Activated CD8-positive, alpha-beta memory T cell treated with anti-CD3 and anti-CD28 coated beads for 1 hour (primary cell): ENCODE measurements at places on chromosomes 5 and 9.

DNA sequence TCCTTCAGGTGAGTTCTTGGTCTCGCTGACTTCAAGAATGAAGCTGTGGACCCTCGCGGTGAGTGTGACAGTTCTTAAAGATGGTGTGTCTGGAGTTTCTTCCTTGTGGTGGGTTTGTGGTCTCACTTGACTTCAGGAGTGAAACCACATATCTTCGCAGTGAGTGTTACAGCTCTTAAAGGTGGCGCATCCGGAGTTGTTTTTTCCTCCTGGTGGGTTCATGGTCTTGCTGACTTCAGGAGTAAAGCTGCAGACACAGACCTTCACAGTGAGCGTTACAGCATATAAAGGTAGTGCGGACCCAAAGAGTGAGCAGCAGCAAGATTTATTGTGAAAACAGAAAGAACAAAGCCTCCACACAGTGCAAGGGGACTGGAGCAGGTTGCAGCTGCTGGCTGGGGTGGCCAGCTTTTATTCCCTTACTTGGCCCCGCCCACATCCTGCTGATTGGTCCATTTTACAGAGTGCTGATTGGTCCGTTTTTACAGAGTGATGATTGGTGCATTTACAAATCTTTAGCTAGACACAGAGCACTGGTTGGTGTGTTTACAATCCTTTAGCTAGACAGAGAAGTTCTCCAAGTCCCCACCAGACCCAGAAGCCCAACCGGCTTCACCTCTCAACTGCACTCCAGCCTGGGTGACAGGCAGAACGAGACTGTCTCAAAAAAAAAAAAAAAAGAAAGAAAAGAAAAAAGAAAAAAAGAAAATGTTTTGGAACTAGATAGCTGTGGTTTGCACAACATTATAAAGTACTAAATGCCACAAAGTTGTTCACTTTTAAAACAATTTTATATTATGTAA, 9.1 kb upstream of the ERMP1 start:
- DNase-seq: peak; percentile 31

DNA sequence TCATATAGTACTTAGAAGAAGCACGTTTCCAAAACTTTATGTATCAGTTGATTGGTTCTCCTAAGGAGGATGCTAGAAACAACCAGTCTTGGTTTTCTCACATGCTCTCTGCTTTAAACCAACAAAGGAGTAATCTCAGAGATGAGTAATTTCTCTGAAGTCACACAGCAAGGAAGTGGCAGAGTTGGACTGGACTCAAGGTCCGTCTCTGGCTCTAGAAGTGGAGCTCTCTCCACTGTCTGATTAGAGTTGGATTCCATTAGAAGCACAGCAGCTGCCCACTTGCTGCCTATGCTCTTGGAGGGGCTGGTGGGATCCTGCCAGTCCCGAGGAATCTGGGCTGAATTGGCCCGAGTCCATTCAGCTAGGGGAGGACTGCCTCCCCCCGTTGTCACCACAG, 21.0 kb downstream of the RALGPS1 start:
- no peak for DNase-seq

- DNase-seq: no peak
Observed at GRCh38 chr5:19577882-19578281, 410.1 kb downstream of the CDH18 start.

- DNase-seq: no peak
Observed at GRCh38 chr9:132008184-132008803, 71.4 kb downstream of the MED27 start.

GRCh38 chr9:20623021-20623747, 885 bp upstream of the MLLT3 start:
- peak; percentile 37 for DNase-seq

DNA sequence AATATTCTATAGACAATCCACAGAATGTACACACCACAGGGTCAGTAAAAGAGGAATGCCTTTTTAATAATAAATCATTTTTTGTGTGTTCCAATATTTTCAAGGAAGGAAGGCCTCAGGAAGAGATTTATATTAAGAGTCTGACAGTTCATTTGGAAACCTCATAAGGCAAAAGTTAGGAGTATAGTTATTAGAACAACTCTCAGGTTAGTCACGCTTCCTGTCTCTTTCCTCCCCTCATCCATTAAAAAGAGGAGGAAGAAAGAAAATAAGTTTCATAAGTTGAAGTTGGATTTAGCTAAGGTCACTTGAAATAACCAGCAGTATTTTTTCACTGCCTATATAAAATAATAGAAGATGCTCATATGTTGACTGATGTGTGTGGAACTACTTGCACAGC, 863.2 kb downstream of the PTPRD start:
- DNase-seq: no peak

GRCh38 chr5:34708777-34709176, 52.6 kb downstream of the RAI14 start:
- DNase-seq: no peak

DNA sequence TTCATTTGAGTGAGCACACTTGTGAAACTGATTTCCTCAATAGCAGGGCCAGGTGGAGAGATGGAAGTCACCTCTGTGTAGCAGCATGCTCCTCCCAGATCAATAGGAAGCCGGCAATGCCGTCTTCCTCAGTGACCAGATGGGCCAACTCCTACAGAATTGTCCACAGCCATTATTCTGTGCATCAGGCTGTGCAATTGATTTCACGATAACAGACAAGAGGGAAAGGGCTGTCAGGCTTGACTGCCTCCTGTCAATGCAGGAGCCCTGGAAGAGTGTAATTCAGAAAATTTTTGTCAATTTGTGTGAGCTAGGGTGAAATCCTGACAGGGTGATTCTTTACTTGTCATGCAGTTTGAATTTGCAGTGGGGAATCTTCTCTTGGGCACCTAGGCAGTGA, 838.4 kb upstream of the NUDT12 start:
- DNase-seq: no peak

GRCh38 chr9:109852556-109852955, 72.6 kb downstream of the PALM2AKAP2 start:
- DNase-seq: no peak

DNA sequence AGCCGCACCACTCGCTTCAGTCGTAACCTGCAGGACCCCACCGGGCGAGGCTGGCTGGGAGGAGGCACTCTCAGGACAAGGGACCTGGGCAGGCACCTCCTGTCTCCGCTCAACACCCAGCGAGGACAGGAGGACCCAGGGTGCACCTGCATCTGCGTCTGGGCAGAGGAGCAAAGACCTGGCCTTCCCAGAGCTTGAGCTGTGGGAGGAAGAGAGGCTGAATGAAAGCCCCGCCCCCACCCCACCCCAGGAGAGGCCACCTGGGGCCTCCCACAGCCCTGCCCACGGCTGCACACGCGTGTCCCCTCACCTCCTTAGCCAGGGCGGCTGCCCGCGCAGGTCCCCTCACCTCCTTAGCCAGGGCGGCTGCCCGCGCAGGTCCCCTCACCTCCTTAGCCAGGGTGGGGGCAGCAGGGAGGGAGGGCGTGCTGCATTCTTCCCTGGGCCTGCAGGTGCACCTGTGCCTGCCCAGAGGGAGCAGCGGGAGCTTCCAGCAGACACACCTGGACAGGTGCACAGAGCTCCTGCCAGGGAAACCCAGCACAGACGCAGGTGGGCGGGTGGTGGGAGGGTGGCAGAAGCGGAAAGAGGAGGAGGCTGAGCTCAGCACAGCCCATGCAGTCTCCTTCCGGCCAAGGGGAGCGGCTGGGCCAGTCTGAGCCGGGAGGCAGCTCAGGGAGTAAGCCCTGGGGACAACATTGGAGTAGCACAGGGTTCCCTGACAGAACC, 18.5 kb upstream of the SLC12A7 start:
- no peak for DNase-seq

DNA sequence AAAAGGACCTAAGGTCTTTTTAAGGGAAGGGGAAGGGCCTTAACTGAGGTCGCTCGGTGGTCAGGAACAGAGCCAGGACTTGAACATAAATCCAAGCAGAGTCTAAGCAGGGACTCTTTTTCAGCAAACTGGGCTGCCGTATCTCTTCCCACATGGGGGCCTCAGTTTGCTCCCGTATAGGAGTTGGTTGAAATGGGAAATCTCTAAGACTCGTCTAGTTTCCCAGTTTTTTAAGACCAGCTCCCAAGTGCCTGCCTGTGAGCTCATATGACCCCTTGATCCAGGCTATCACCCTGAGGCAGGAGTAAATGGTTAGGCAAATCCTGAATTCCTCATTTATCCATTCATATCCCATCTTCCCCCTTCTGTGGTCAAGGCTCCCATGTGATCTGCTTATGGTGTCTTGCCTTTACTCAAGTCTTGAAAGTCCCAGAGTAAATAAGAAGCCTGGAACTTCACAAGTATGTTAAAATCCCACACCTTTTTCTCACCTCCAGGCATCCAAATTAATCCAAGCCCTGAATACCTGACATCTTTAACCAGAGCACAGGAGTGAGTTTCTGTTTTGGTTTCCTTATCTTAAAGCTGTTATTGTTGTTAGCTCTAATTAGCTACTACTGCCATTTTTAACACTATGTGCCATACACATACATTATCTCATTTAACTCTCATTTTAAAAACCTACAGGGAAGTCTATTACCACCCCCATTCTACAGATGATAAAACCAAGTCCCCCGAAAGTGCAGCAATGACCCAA, 3.0 kb downstream of the ARSI start:
- no peak for DNase-seq

- DNase-seq: no peak
Observed at GRCh38 chr5:33975852-33976251, 8.6 kb downstream of the SLC45A2 start.

GRCh38 chr9:7560669-7561305, 238.8 kb downstream of the DMAC1 start:
- no peak for DNase-seq

DNA sequence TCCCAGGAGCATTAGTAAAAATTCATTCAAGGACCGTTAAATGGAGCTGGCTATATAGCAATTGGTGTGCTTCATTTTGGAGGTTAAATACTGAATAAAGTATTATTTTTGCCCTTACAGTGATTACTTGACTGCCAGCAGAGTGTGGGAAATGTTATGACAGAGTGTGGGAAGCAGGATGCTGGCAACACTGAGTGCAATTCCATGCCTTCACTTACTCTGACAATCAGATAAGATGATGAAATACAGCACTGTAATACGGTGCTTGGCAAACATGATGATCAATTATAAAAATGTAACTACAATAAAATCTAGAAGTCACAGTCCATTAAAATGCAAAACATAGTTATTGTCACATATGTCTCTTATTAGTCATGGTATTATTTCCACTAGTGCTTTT, 651.3 kb downstream of the PTPRD start:
- DNase-seq: no peak

DNA sequence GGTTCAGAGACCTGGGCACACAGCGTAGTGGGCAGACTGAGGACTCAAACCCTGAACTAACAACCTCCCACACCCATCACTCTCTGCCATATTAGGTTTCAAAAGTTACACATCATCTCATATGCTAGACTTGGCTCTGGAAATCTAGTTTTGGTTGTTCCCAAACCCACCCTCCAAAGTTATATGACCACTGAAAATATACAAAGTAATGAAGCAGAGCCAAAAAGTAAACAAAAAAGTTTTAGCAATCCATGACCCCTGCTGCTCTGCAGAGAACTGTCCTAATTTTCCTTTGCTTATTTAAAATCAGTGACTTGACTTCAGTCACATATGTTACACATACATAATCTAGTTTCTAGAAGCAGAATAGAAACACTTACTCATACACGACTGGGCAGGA, 155.6 kb upstream of the TAS2R1 start:
- no peak for DNase-seq

DNA sequence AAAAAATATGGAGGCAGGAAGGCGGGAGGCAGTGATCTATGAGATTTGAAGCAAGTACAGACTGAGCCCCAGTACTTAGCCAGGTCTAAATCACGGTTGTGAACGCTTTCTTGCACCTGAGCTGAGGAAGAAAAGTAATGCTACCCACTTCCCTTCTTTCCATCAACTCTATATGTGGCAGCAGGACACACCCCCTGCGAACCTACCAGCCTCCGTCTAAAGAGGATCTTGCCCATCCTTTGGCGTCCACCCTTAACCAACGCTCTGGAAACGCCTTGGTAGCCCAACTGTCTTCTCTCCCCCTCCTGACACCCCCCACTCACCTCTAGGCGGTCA, 545 bp downstream of the HMGCS1 start:
- no peak for DNase-seq

DNA sequence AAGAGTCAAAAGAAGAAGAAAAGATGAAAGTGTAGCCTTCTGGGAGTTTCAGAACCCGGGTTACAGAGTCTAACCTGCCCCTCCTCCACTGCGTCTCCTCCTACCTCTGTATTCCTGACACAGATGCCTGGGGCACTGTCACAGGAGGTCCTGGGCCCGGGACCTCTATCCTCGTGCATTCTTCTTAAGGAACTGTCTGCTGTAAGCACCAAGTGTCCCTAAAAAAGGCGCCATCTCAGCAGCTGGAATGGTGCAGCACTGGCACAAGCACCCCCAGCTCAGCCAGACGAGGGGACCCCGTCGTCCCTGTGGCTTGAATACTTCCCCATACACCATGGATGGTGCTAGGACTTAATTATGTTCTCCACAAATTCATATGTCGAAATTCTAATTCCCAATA, 35.8 kb upstream of the MVB12B start:
- DNase-seq: no peak

- no peak for DNase-seq
Observed at GRCh38 chr5:158398360-158399201, 539.6 kb upstream of the CLINT1 start.

DNA sequence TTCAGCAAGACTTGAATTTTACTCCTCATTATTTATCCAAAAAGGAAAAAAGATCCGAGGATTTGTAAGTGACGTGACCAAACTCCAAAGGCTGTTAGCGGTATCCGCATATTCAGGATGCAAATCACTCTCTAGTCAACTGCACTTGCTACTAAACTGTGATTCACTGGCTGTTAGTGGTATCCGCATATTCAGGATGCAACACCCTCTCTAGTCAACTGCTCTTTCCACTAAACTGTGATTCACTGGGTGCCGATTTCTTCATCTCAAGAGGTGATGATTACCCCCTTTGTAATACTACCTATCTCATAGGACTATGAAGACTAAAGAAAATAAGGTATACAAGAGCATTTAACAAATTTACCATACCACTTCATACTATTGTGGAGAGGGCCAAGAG, 5.7 kb downstream of the MAPKAP1 start:
- DNase-seq: no peak

DNA sequence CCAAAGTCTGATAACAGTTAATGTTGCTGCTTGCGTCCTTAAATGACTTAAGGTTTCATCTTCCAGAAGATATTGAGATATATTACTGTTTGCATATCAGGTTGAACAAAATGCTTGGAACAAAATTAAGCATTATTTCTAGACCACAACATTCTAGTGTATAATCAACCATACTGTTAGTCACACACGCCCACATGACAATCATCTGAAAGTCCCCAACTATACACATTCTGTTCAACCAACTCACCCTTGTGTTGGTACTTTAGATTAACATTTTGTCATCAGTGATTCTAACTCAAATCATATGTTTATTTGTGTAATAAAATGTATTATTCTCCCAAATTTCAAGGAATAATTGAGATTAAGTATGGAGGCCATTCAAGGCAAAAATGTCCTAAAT, 47.3 kb downstream of the LURAP1L start:
- DNase-seq: no peak
